ENCODE measurements at places on chromosomes 3 and 15. TPM values are rescaled to one million over a fixed set of nuclear protein-coding genes. Genes with fewer than 3 reads are reported as not detected.

- DNase-seq: no peak
Measured at GRCh38 chr3:170560296-170560695, 25.6 kb downstream of the SLC7A14 start.

DNA sequence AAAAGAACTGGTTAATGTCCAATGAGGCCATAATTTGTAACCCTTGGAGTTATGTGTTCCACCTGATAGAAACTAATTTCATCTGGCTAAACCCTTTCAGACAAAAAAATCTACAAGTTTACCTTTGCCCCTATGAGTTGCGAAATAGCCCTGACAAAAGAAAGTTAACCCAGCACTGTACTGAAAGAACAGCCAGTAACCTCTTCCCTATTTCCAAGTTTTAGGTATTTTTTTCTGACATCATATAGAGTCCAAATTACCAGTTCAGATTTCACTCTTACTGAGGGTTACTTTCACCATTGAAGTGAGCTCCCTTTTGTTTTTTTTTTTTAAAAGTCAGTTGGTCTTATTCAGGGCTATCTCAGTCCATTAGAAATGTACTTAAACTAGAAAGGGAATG is 42.8 kb upstream of the PTPRG start:
- DNase-seq: no peak

DNA sequence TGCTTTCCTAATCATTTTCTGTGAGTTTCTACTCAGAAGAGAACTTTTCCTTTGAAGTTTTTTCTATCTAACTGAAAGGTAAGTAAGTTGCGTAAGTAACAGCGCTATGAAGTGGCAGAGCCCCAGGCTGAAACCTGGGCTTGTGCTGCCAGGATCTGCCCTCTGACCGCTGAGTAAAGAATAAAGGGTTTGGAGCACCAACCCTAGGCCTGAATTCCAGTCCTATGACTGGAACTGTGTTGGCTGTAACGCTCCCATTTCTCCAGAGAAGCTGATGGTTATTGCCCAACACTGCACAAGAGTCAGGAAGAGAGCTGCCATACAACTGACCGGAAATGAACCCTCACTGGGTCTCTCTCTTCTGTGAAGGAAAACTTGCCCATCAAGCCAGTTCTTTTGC is 87.0 kb downstream of the FOXB1 start:
- DNase-seq: no peak

DNA sequence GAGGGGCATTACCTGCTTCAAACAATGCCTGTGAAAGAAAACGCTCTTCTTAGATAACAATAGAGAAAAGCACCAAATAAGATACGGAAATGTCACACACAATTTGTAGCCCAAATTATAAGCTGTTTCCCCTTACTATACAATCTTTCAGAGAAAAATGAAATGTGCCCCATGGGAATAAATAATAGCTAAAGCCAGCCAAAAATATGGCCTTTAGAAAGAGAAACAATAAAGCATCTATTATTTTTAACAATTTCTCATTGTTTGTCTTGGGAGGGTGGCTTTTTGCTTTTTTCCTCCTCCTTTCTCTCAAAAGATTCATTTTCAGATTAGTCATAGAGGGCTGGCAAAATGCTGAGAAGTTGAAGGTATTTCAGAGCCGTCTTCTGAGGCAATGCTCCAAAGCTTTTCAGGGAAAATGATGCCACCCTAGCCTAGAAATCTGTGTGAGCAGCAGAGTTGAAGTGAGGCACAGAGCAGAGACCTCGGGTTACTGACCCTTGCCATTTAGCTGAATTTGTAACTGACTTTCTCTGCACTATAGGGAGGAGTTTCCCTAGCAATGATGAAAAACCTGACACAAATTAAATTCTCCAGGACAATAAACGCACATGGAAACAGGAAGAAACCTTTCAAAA is 86.3 kb upstream of the PRICKLE2 start:
- DNase-seq: no peak

- no peak for DNase-seq
Measured at GRCh38 chr3:30248423-30248822, 358.0 kb upstream of the TGFBR2 start.

DNA sequence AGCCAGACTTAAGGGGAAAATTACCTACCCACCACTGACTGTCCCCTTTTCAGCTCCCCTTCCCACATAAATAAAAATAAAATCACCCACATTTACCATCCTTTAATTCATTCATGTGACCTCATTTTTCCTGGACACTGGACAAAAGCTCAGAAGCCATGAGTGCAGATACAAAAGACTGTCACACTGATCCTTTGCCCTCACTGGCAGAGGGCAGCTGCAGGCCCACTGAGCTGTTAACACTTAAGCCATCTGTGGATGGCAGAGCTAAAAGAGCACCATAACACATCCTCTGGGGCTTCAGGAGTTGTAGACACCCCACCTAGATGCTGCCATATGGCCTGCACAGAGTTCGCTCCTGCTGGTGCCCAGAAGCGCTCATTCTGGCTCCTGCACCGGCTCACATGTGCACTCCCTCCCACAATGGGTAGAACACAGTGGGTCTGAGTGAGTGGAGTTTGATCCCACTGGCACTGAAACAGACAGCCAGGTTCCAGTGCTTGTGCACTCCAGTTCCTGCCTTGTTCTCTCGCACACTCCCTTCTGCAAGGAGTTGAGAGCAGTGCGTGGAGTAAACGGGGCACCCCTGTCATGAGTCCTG is 38.8 kb downstream of the EDC3 start:
- no peak for DNase-seq

GRCh38 chr3:189355481-189356201 is 183.9 kb downstream of the TPRG1 start:
- peak; percentile 79 for DNase-seq

GRCh38 chr15:65020419-65020818 is 9.0 kb downstream of the MTFMT start:
- no peak for DNase-seq

- no peak for DNase-seq
Measured at GRCh38 chr3:99943931-99944761, 126.5 kb downstream of the CMSS1 start.

- no peak for DNase-seq
Measured at GRCh38 chr15:58171476-58172061, 33.4 kb downstream of the AQP9 start.

GRCh38 chr15:26882616-26883365 is 15.9 kb downstream of the GABRA5 start:
- no peak for DNase-seq

DNA sequence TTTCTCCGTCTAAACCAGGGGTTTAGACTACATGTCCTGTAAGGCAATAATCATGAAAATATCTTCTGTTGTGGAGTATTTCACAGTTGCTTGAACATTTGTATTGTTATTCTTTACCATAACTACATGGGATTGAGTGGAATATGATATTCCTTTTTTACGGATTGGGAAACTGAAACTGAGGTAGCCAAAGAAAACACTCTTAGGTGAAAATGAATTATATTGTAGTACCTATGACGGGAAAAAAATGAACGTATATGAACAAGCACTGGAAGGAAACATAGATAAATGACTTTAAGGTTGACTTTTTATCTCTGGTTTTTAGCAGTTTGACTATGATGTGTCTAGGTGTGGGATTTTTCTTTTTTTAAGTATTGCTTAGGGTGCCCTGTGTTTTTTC is 35.6 kb downstream of the MAP2K1 start:
- no peak for DNase-seq

- DNase-seq: no peak
Measured at GRCh38 chr15:83653639-83654378, at the start of gene ADAMTSL3. Gene ADAMTSL3 (plus strand): TSS chr15:83654123. CDS start chr15:83655762, 1,639 bp downstream.

DNA sequence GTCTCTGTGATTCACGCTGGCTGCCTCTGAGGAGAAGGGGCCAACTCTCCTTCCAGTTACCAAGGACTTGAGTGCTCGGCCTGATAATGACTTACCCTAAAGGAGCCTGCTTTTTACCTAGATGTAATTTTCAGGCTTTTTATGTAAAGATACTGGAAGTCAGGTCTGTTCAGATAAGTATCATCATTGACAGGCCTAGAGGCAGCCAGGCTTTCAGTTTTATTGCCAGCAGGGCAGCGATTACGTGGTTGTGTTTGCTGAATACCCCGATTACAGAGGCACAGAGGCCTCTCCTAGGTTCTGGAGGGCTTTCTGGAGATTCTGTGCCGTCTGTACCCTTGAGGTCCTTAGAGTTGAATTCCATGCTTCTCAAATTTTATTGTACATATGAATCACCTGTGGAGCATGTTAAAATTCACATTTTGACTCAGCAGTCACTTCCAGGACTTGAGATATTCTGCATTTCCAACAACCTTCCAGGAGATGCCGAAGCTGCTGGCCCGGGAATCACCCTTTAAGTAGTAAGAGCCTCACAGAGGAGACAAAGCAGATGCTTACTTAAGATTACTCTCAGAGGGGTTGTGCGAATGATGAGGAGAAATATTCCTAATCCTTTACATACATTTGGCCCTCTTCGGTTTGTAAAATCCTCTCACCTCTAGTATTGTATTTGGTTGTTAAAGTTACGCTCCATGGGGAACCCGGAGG is 160.1 kb upstream of the BHLHE40 start:
- DNase-seq: no peak

CCDC12 gene
- polyA plus RNA-seq: 102 TPM

MESP1 gene
- 0.69 TPM for polyA plus RNA-seq

Data from CD4-positive, alpha-beta memory T cell (primary cell).